ENCODE measurements at places on chromosomes 5 and 9. TPM values are rescaled to one million over a fixed set of nuclear protein-coding genes. Genes with fewer than 3 reads are reported as not detected.

HSDL2 gene
- 34.1 TPM for total RNA-seq

SPATA31A3 gene
- not detected for total RNA-seq

BHMT2 gene
- total RNA-seq = 39.4 TPM

PFN3 gene
- total RNA-seq = not detected

PCDHGA2 gene
- total RNA-seq = 12.8 TPM

CCNI2 gene
- not detected for total RNA-seq

CBY3 gene
- not detected for total RNA-seq

DNA sequence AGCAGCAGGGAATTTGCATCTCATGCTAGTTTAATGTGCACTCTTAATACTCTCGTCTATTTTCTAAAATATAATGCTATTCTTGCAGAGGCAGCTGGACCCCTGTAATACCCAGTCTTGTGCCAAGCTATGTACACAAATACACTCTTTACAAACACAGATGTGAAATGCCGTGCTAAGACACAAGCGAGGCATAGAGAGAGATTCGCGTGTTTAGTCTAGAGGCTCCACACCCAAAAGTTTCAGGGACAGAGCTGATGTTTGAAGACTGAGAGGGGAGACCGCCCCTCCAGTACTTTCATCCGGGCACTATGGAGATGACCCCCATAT lies 1.2 kb downstream of the DPYSL3 start:
- no peaks in the 10 kb centered on the region for H3K36me3 ChIP-seq
- H3K27ac ChIP-seq = no peak overlapping the region
- no peaks in the 10 kb centered on the region for H3K4me1 ChIP-seq
- H3K4me3 ChIP-seq = peak overlapping the region; percentile 43

- H3K27ac ChIP-seq = no peak overlapping the region
- H3K4me3 ChIP-seq = no peak overlapping the region
- no peaks in the 10 kb centered on the region for H3K27me3 ChIP-seq
- H3K36me3 ChIP-seq = peaks cover 87% of the 10 kb centered on the region
- DNase-seq = no peak
Measured at GRCh38 chr9:21831841-21832509, 29.5 kb downstream of the MTAP start.

GRCh38 chr9:128211186-128211980 lies 8.2 kb downstream of the DNM1 start:
- no peaks in the 10 kb centered on the region for H3K27me3 ChIP-seq
- no peaks in the 10 kb centered on the region for H3K4me1 ChIP-seq
- H3K36me3 ChIP-seq = no peaks in the 10 kb centered on the region
- no peak overlapping the region for H3K4me3 ChIP-seq
- no peak for DNase-seq

- H3K36me3 ChIP-seq = no peaks in the 10 kb centered on the region
- H3K4me3 ChIP-seq = no peak overlapping the region
- no peaks in the 10 kb centered on the region for H3K27me3 ChIP-seq
Measured at GRCh38 chr9:93161786-93162562, 22.0 kb upstream of the WNK2 start.

GRCh38 chr5:124746916-124747790 lies 714 bp upstream of the ZNF608 start:
- peak overlapping the region; percentile 87 for H3K27ac ChIP-seq
- peak overlapping the region; percentile 47 for H3K4me3 ChIP-seq
- no peaks in the 10 kb centered on the region for H3K4me1 ChIP-seq
- DNase-seq = peak; percentile 92

DNA sequence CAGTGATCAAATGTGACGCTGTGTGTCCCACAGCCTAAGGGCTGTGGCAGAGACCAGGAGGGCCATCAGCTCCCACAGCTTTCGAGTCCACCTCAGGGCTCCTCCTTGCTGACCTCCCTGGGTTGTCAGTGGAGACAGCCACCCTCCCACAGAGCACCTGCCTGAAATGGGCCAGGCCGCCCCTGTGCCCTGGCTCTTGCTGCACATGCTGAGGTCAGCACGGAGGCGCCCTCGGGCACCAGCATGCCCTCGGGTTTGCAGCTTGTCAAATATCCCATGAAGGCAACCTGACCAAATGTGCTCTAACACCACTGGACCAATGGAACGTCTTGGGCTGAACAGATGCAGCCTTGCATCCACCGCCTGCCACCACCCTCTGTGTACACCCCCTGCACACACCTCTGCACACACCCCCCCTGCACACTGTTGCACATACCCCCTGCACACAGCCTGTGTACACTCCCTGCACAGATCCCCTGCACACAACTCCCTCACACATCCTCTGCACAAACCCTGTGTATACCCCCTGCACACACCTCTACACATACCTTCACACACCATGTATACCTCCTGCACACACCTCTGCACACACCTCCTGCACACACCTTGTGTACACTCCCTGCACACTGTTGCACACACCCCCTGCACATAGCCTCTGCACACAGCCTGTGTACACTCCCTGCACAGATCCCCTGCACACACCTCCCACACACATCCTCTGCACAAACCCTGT lies 2.0 kb upstream of the CEP72 start:
- H3K4me3 ChIP-seq = no peak overlapping the region
- DNase-seq = no peak
- peaks cover 15% of the 10 kb centered on the region for H3K4me1 ChIP-seq
- H3K27me3 ChIP-seq = peaks cover 11% of the 10 kb centered on the region

GRCh38 chr9:70442328-70442848 lies 27.9 kb upstream of the KLF9 start:
- DNase-seq = no peak
- peaks cover 21% of the 10 kb centered on the region for H3K4me1 ChIP-seq
- H3K36me3 ChIP-seq = no peaks in the 10 kb centered on the region
- H3K27me3 ChIP-seq = no peaks in the 10 kb centered on the region
- H3K4me3 ChIP-seq = no peak overlapping the region

- no peak overlapping the region for H3K4me3 ChIP-seq
- no peaks in the 10 kb centered on the region for H3K36me3 ChIP-seq
- peaks cover 22% of the 10 kb centered on the region for H3K4me1 ChIP-seq
- H3K27me3 ChIP-seq = no peaks in the 10 kb centered on the region
- DNase-seq = no peak
Measured at GRCh38 chr9:76103531-76104315, 213.2 kb downstream of the PCSK5 start.

GRCh38 chr5:142836048-142836447 lies 65.9 kb downstream of the ARHGAP26 start:
- DNase-seq = no peak
- H3K4me1 ChIP-seq = peaks cover 62% of the 10 kb centered on the region
- H3K27ac ChIP-seq = no peak overlapping the region
- no peak overlapping the region for H3K4me3 ChIP-seq
- H3K36me3 ChIP-seq = no peaks in the 10 kb centered on the region
- no peaks in the 10 kb centered on the region for H3K27me3 ChIP-seq
